ENCODE measurements at places on chromosomes 1 and 21.

DNA sequence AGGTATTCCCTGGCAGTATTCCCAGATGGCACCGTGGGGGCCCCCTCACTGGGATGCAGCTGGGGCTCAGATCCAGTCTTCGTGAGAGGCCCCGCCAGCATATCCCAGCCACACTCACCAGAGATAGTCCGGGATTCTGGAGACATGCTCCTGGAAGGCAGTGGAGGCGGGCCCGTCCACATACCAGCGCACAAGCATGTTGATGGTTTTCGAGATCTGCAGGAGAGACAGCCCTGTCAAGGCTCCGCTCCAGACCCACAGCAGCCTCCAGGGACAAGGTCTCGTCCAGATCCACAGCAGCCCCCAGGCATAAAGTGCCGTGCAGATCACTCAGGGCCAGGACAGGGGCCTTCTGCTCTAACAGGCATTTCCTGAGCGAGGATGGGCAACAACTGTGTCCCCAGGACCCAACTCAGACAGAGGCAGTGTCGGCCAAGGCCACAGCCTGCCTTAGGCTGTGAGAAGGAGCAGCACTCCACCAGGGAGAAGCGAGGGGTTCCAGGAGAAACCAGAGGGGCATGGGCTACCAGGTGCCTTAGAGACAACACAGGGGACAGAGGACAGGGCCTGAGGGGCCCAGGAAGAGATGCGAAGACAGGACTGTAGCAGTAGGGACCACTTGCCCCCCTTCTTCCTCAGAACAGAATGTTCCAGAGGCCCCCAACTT is 14.8 kb downstream of the LSS start:
- peak; percentile 5 for DNase-seq

DNA sequence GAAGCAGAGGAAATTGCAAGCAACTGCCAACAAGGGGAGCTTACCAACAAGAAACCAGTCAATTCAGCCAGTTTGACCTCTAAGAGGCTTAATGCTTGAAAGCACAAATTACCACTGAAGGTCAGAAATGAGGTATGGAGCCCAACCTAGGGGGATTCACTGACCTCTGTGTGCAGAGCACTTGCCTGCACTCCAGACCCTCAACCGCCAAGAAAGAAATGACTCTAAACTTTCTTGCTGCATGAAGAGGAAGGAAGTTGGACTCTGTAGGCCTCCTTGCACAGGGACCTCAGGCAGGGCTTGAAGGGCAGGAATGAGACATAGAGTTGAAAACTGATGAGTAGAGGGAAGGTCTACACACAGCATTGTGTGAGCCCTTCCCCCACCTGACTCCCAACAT is 10.0 kb downstream of the ARMH1 start:
- DNase-seq, result no peak

DNA sequence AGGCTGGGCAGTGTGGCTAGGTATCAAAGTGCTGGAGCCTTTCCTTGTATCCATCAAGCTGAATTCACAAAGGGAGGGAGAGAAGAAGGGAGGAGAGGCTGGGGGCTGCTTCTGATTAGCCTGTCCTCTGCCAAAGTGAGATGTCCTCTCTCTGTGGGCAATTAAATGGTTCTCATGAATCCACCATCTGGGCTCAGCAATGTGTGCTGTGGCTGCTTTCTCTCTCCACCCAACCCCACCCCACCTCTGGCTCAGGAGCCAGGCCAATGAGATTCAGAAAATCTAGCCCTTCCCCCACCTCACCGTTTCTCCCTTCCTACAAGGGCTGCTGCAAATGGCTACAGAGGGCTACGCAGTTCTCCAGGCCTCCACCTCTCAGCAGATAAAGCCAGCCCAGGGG is 154.6 kb downstream of the TENT5C start:
- no peak for DNase-seq

DNA sequence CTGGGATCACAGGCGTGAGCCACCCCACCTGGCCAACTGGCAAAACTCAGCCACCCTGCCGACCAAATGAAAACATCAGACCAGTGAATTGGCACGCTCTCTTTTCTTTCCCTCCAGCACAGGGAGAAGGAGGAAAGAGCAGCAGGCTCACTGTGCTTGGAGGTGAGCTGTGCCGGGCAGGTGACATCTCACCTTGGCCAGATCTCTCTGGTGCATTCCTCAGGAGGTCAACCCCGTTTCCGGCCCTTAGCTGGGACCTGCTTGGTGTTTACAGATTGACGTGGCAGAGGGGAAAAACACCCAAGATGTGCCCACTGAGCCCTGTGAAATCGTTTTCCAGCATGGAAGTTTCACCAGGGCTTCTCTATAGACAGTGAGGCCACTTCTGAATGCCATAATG is 45.1 kb downstream of the TMEM51 start:
- no peak for DNase-seq

GRCh38 chr1:87004857-87005256 is 90.4 kb downstream of the HS2ST1 start:
- DNase-seq, result no peak

- DNase-seq, result no peak
Observed at GRCh38 chr1:14707531-14708445, 109.3 kb downstream of the KAZN start.
